SJSA1 (cell line): ENCODE measurements at places on chromosomes 4 and X. TPM values are rescaled to one million over a fixed set of nuclear protein-coding genes. Genes with fewer than 3 reads are reported as not detected.

DNA sequence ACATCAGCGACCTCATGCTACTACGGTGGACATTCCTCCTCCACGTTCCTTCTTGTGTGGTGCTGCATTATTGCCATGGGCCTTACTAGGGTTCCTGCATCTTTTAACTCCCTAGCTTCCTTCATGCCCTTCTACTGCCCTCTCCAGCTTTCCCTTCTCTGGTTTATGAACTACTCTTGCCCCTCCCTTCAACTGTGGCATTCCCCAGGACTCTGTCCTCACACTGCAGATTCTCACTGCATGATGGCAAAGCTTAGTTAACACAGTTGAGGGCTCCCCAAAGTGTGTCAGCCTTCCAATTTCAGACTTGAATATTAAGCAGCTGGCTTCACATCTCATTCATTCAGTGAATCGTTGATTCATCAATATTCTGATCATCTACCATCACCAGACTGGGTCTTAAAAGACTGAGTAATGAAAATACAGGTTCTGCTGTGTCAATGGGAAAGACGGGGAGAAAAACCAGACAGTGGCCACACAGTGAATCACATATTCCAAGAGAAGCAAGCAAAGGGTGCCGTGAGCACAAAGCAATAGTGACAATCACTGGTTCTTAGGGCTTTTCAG, 53.0 kb downstream of the ZFX start:
- H3K27ac ChIP-seq = no peak overlapping the region
- no peaks in the 10 kb centered on the region for H3K27me3 ChIP-seq
- H3K4me3 ChIP-seq = no peak overlapping the region

- no peak overlapping the region for H3K27ac ChIP-seq
- no peak overlapping the region for H3K4me3 ChIP-seq
- no peaks in the 10 kb centered on the region for H3K36me3 ChIP-seq
- H3K4me1 ChIP-seq = 0 out of 2 replicates have a peak, but pooled peaks cover 4% of the 10 kb centered on the region
- DNase-seq = no peak
These were observed 99.1 kb downstream of the MAB21L2 start for GRCh38 chr4:150681063-150681462.

DNA sequence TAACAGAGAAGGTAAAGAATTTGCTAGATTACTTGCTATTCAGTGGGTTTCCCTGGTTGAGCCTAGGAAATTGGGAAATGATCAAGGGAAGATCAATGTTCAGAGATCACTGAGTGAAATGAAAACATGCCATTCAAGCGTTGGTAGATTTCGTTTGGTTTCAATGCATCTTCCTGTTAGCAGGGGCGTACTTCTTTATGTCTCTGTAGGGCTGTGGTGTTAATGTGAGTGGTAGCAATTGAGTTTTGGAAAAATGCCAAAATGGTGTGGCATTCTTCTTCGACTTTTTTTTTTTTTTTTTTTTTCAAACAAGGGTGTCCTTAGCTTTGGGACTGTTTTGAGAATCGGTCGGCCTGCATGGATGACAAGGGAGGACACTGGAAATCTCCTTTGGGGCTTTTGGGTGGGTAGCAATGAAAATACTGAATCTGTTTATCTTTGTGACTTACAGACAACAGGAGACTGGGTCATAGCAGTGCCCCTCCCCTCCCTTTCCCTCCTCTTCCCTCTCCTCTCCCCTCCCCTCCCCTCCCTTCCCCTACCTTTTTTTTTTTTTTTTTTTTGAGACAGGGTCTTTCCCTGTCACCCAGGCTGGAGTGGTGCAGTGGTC, 50.4 kb downstream of the SPRY1 start:
- DNase-seq = no peak
- no peak overlapping the region for H3K27ac ChIP-seq
- H3K4me3 ChIP-seq = no peak overlapping the region

DNA sequence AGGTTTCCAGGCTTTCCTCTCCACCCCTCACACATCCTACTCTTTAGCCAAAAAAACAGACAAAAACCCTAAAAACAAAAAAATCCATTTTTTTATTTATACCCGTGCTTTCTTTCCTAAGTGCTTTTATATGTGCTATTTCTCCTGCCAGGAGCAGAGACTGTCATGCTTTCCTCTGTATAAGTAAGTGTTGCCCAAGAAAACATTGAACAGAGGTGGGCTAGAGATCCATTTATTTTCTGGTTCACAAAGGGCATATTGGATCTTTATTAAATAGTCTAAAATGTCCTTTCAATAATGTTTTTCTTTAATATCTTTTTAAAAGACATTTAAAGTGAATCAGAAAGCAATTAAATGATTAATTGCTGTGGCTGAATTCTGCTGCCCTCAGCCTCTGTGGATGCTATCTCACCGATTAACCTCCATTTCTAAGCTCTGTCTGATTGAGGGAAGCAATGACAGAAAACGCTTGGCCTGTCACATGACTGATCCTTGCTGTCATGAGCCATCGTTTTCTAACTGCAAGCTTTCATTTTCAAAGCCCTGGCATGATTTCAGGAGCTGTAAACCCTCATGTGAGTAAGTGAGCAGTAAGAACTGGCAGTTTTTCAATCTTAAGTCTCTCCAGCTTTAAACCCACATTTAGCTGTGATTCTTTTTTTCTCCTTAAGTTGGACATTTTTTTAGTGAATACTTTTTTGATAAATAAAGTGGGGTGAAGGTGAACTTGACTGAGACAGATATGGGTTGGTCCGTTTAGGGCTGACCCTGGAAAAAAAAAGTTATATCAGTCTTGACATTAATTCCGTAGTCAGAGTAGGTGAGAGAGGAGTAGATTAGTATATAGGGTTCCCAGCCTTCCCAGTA, 180.7 kb upstream of the PGRMC2 start:
- H3K27ac ChIP-seq = peak overlapping the region; percentile 42
- no peaks in the 10 kb centered on the region for H3K36me3 ChIP-seq
- peak; percentile 76 for DNase-seq
- H3K4me1 ChIP-seq = peaks cover 13% of the 10 kb centered on the region
- no peaks in the 10 kb centered on the region for H3K27me3 ChIP-seq
- no peak overlapping the region for H3K4me3 ChIP-seq

GRCh38 chr4:53732661-53733060, 141.4 kb upstream of the LNX1 start:
- H3K27me3 ChIP-seq = no peaks in the 10 kb centered on the region
- H3K36me3 ChIP-seq = no peaks in the 10 kb centered on the region
- no peak overlapping the region for H3K27ac ChIP-seq
- no peak for DNase-seq

DNA sequence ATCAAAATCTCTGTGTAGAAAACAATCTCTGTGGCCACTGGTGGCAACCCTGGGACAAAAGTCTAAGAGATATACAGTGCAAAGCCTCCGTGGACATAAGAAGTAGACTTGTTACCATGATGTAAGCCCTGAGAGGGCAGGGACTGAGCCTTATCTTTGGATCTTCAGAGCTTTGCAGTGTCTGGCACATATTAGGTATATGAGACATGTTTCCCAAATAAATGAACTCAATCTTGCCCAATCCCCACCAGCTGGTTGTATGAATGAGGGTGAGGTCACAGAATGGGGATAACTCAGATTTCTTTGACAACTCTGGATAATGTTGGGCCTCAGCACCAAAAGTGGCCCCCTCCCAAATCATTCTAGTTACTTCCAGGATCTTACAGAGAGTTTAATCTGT, 511.4 kb upstream of the DIPK2B start:
- no peaks in the 10 kb centered on the region for H3K36me3 ChIP-seq
- peak overlapping the region; percentile 91 for H3K27ac ChIP-seq
- H3K27me3 ChIP-seq = no peaks in the 10 kb centered on the region
- H3K4me1 ChIP-seq = peaks cover 63% of the 10 kb centered on the region

DNA sequence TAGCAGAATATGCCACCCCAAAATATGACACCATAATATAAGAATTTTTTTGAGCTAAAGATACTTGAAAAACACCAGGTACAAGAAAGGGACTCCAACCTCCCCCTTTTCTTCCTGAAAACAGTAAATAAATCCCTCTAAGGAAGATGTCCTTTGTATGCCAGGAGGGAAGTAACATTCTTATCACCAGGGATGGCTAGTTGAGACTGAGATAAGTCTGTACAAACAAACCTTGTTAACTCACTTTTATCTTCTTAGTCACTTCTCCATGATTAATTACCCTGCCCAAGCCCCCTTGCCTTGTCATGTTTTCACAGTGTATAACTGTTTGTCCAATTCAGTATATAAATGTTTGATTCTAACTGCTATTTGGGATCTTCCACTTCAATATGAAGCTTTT, 888.0 kb downstream of the PCDH18 start:
- H3K36me3 ChIP-seq = no peaks in the 10 kb centered on the region
- H3K4me1 ChIP-seq = no peaks in the 10 kb centered on the region
- DNase-seq = no peak
- H3K27ac ChIP-seq = no peak overlapping the region
- no peaks in the 10 kb centered on the region for H3K27me3 ChIP-seq

DNA sequence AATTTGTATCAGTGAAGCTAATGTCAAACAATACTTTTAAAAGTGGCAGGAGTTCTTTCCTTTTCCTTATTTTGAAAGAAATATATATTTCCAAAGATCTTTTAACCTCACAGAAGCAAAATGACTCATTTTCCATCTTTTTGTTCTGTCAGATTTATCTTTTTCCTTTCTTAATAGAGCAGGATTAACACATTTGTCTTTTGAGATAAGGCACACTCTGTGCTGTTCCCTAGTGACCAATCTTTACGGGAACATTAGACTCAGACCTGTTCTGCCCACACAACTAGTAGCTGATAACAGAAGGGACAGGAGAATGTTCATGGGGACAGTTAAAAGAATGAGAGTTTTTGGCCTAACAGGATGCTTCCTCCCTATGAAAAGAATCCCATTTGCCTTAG, 381.2 kb downstream of the STPG2 start:
- no peaks in the 10 kb centered on the region for H3K27me3 ChIP-seq
- no peak overlapping the region for H3K4me3 ChIP-seq
- no peak overlapping the region for H3K27ac ChIP-seq
- no peaks in the 10 kb centered on the region for H3K36me3 ChIP-seq
- no peaks in the 10 kb centered on the region for H3K4me1 ChIP-seq

- no peaks in the 10 kb centered on the region for H3K36me3 ChIP-seq
- no peak for DNase-seq
- peaks cover 21% of the 10 kb centered on the region for H3K4me1 ChIP-seq
These were observed 648.8 kb downstream of the IQCM start for GRCh38 chr4:149166876-149167275.

GRCh38 chrX:72621163-72621562, 48.5 kb upstream of the HDAC8 start:
- no peaks in the 10 kb centered on the region for H3K36me3 ChIP-seq
- no peaks in the 10 kb centered on the region for H3K27me3 ChIP-seq
- DNase-seq = no peak
- peaks cover 27% of the 10 kb centered on the region for H3K4me1 ChIP-seq

GRCh38 chr4:137768881-137769280, 236.6 kb upstream of the PCDH18 start:
- H3K27ac ChIP-seq = no peak overlapping the region
- H3K4me3 ChIP-seq = no peak overlapping the region
- H3K27me3 ChIP-seq = no peaks in the 10 kb centered on the region
- no peak for DNase-seq
- H3K36me3 ChIP-seq = no peaks in the 10 kb centered on the region
- H3K4me1 ChIP-seq = no peaks in the 10 kb centered on the region

GRCh38 chr4:99437723-99438404, 2.7 kb upstream of the ADH7 start:
- no peaks in the 10 kb centered on the region for H3K27me3 ChIP-seq
- DNase-seq = no peak
- H3K36me3 ChIP-seq = no peaks in the 10 kb centered on the region
- H3K27ac ChIP-seq = no peak overlapping the region
- H3K4me1 ChIP-seq = no peaks in the 10 kb centered on the region

- no peaks in the 10 kb centered on the region for H3K4me1 ChIP-seq
- H3K27me3 ChIP-seq = no peaks in the 10 kb centered on the region
- no peak for DNase-seq
- no peak overlapping the region for H3K27ac ChIP-seq
- H3K36me3 ChIP-seq = no peaks in the 10 kb centered on the region
These were observed 249.7 kb downstream of the C4orf33 start for GRCh38 chr4:129345609-129346008.

DNA sequence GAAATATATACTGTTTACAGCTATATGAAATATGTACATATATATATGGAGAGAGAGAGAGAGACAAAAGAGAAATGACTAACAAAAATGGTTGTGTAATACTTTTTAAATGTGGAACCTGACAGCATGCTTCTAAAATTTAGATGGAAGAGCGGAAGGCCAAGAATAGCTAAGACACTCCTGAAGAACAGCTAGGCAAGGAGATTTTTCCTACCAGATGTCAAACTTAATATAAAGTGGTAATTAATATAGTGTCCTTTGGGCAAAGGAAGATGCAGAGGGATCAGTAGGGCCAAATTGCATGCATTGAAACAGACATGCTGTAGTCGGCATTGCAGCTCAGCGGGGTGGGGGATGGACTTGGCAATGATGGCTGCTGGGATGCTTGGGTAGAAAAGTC, 45.2 kb downstream of the ADD1 start:
- no peaks in the 10 kb centered on the region for H3K4me1 ChIP-seq
- no peak overlapping the region for H3K27ac ChIP-seq
- H3K27me3 ChIP-seq = no peaks in the 10 kb centered on the region

- no peak overlapping the region for H3K27ac ChIP-seq
- no peaks in the 10 kb centered on the region for H3K36me3 ChIP-seq
- H3K27me3 ChIP-seq = no peaks in the 10 kb centered on the region
- H3K4me1 ChIP-seq = no peaks in the 10 kb centered on the region
- no peak overlapping the region for H3K4me3 ChIP-seq
- DNase-seq = no peak
These were observed 36.9 kb upstream of the PUDP start for GRCh38 chrX:7184816-7185215.

Gene SEPTIN6
- total RNA-seq = 12.9 and 21.2 TPM in 2 replicates

Gene TDO2
- 0.11 TPM in 1 of 2 replicates, not detected in the other for total RNA-seq

Gene CXCL5
- total RNA-seq = 0.47 TPM in 1 of 2 replicates, not detected in the other

Gene SGMS2
- total RNA-seq = 37.7 and 39.5 TPM in 2 replicates
